ENCODE measurements at places on chromosomes 2 and 18.

DNA sequence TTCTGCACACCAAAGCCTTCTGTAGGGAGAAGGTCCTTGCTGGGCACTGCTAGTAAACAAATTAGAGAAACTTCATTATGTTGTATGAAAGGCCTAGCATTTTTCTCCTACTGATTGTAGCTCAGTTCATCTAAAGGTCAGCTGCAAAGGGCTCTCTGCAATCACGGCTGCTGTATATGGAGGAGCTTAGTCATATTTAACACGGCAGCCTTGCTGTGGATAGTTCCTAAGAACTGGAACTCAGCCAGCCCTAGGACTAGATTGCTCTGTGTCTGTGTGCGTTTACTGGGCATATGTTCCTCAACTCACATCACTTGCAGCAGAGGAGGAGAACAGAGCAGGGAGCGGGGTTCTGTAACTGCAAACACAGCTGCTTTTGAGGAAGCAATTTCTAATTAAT, 1103.9 kb upstream of the KLHL29 start:
- DNase-seq, result no peak

GRCh38 chr18:73653251-73653650, 494.4 kb downstream of the FBXO15 start:
- DNase-seq, result no peak

DNA sequence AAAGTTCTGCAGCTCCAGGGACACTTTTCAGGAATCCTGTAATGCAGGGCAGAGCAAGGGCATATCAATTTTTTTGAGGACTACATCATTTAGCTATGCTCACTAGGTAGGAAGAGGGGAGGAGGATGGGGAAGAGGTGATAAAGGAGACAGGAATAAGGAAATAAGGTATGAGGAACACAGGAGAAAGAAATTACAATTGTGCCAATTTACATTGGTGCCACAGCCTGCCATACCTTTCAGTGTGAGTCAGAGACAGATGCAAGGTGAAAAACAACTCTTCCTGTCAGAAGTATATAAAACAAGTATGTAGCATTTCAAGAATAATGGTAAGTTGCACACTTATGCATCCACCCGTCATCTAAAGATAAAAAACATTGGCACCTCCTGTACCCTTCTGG, 5.4 kb upstream of the MRPS9 start:
- DNase-seq, result no peak

- DNase-seq, result no peak
Observed at GRCh38 chr2:8394131-8394530, 287.7 kb upstream of the ID2 start.

GRCh38 chr2:12262681-12263436, 453.9 kb upstream of the TRIB2 start:
- no peak for DNase-seq

DNA sequence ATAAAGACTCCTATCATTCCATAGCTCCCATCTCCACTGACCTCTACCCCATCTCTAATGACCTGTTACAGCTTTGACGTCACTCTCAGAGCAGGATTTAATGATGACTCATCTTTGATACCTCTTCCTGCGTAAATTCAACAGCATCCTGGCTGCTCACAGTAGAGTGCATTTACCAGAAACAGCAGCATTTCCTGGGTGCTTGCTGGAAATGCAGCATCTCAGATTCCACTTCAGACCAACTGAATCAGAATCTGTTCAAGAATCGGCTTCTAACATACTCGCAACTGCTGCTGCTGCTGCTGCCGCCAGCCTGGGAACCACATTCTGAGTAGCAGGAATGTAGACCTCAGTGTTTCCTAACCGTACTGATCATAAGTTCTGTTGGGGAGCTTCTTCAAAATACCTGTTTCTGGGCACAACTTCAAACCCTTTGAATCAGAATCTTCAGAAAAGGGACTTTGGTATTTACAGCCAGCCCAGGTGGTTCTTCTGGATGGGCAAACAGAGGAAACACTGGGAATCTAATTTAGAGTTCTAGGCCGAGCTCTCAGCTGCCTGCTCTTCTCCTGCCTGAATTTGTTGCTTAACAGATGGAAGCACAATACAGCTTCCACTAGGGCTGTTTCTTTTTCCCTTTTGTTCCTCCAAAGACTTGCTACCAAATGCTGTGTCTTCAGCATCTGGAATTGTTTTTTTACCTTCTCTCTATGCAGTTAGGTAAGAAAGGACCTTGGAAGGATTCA, 241.4 kb downstream of the NCKAP5 start:
- DNase-seq, result no peak

GRCh38 chr2:178241844-178242551, 47.7 kb downstream of the OSBPL6 start:
- no peak for DNase-seq

DNA sequence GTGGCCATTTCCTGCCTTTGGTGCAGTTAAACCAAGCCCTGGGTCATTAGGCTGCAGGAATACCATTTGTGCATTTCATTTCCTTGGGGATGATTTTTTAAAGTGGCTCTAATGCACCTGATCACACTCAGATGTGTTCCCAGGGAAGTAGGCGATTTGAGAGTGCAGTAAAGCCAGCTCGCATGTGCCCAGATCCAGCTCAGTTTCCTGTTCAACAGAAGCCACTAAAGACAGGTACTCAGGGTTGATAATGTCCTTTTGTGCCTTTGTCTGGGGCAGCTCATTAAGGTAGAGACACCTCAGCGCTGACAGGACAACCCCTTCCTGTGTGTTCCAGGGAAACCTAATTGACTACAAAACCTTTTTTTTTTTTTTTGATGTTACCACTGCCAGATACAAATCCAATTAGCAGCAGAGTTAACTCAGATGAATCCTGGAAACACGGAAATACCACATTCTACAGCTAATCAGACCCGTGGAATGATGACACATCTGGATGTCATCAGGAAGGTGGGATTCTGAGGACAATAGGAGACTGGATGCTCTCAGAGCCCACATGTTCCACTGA, 15.2 kb upstream of the CHRNA1 start:
- DNase-seq, result no peak

GRCh38 chr2:159891917-159892730, 94.1 kb upstream of the CD302 start:
- no peak for DNase-seq

DNA sequence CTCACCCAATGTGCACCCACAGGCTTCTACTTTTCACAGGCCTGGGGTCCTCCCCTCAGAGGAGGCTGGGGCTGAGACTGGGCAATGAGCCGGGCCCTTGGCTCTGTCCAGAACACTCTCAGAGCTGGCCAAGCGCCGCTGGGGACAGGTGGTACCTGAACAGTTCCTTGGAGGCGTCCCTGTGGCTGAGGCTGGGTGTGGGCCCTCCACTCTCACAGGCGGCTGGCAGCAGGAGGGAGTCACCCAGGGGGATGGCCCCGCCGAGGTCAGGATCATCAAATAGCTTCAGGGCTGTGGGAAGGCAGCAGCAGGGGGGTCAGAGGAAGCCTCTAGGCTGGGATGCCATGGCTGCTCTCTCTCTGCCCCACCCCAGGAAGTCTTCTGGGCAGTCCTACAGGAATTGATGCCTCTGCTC, 27.1 kb downstream of the HS1BP3 start:
- no peak for DNase-seq

DNA sequence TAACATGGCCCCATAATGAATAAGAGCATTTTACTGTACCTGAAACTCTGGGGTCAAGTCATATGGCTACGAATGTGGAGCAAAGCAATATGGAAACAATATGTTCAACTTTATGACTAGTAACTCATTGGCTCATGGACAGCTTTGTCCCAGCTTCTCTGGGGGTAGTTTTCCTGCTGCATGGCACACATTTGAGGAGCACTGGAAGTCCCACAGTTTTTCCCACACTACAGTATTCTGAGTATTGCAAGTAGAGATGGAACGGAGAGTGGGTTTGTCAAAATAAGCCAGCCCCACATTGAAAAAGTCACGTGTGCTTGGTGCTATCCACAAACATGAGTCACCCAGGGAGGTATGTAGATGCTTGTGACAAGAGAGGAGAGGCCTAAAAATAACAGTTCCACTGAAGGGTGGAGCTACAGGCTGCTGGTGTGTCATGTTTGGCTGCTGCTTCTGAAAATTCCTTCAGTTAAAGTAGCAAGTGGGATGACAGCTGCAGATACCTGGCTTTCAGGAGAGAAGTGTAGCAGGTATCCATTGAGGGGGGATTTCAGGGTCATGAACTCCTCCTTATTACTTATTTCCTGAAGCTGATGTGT, 48.2 kb upstream of the CTAGE1 start:
- DNase-seq, result no peak

DNA sequence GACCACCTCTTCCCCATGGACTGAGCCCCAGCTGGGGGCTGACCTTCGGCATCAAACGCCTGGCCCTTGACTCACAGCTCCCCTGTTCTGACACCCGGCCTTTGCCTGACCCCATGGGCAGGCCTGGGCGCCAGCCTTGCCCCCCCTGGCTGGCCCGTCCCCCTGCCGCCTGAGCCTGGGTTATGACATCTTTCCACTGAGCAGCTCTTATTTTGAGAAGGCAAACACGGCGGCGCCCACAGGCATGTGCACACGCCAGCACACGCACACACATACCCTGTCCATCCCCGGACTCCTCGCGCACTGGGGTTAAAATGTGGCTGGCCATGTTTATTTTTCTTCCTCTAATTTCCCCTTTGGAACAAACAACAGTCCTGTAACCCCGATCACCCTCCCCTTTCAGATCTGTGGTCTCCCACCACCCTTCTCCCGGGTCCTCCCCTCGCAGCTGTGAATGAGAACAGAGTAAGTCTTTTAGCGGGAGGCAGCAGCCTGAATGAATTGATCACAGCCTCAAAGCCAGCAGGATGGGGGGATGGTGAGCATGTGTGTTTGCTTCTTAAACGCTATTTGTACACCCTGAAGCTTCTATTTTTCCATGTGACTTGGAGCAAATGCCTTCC, 11.8 kb upstream of the ATOH8 start:
- DNase-seq, result peak; percentile 84
